GM23248 (cell line): ENCODE measurements at places on chromosomes 7 and 10. TPM values are rescaled to one million over a fixed set of nuclear protein-coding genes. Genes with fewer than 3 reads are reported as not detected.

The KCP gene
- not detected in 2 replicates for total RNA-seq

The ADAM12 gene
- 127 and 141 TPM in 2 replicates for total RNA-seq

The TMEM229A gene
- not detected in 2 replicates for total RNA-seq

The MDFIC gene
- total RNA-seq, result 50.3 and 53.1 TPM in 2 replicates

The WDFY4 gene
- total RNA-seq, result not detected in 2 replicates
